Stimulated activated CD8-positive, alpha-beta memory T cell treated with anti-CD3 and anti-CD28 coated beads, Interleukin-2, amount 100 ng/mL, for 48 hours (primary cell): ENCODE measurements at places on chromosomes 1 and 21.

- DNase-seq: no peak
Observed at GRCh38 chr1:11790880-11791715, 14.7 kb downstream of the MTHFR start.

DNA sequence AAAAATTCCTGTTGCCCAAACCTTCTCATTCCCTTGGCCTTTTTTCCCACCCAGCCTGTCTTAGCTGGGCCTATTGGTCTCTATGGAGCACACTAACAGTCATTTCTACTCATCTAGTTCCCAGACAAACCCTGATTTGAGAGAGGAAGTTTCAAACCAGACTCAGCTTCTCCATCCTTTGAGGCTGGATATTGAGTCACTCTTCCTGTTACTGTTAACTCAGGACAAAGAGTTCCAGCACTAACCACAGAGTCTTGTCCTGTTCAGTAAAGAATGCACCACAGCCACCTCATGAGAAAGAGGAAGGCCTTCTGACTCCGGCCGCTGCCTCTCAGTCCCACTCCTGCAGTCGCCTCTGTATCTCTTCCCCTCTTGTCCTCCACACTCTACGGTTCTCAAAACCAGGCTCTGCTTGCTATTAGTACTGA, 137.8 kb downstream of the PTPRC start:
- no peak for DNase-seq

- peak; percentile 48 for DNase-seq
Observed at GRCh38 chr1:145977486-145978470, 13.3 kb downstream of the POLR3GL start.

DNA sequence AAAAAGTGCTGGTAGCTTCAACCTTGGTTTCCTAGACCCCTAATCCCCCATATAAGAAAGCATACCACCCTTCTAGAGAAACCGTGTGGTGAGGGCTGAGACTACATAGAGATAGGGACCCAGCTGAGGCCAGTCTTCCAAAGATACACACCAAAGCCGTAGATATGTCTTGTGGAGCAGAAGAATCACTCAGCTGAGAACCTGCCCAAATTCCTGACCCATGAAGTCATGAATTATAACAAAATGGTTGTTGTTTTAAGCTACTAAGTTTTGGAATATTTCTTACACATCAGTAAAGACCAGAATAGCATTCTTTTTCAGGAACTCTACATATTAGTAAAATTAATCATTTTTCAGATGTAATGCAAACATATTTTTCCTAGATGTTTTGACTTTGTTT, 3.3 kb upstream of the SNRPE start:
- no peak for DNase-seq

DNA sequence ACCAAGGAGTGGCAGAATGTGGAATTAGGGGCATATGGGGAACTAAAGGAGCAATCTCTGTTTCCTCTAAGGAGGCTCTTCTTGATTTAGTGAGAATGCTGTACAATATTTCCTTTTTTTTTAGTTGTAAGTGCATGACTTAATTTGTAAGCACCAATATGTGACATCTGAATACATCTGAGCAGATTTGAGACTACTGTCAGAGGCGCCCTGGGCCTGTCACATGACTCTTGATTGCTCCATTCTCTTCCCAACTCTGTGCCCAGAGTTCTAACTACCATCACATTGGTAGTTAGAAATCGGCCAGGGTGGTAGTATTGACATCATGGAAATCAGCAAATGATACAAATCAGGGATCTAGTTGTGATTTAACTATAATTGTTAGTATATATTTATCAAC, 110.1 kb upstream of the LMO4 start:
- DNase-seq: no peak

DNA sequence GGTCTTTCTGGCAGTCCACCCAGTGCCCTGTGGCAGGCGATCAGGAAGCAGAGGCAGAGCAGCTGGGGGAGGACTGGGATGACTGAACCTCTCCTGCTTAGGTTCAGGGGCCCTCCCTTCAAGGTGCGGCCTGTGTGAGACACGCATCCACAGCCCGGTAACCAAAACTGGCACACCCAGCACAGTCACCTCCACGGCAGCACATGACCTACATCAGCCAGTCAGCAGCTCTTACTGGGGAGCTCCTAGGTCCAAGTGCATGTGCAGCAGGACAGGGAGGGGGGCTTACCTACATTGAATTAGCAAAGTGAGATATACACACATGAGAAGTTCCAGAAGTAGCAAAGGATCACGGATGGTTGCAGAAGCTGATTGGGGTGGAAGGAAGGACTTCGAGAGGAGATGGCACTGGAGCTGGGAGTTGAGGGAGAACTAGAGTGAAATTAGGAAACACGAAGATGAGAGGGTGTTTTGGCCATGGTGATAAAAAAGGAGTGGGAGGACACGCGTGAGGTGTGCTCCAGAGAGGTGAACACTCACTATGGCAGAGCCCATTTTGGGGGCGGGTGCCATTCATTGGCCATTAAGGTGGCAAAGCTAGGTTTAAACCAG, 51.4 kb upstream of the IRF2BP2 start:
- no peak for DNase-seq

DNA sequence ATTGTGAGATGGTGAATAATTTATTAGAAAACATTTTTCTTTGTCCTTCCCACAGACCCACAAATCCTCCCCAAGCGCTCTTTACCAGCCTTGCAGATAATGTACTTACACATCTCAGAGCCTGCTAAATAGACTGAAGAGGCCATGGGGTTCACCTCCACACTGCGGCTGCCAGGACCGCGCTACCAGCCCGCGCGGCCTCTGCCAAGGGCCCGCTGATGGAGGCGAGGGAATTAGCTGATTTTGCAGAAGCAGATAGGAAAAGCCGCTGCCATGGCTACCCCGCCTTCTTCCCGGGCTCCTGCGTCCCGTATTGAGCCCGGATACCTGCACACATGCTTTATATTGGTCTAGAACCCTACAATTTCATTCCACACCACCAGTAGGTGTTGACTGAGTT, 248.0 kb upstream of the FOXD3 start:
- no peak for DNase-seq

GRCh38 chr1:33414879-33415278, 16.0 kb downstream of the PHC2 start:
- no peak for DNase-seq

- DNase-seq: no peak
Observed at GRCh38 chr1:202723708-202724107, 13.5 kb upstream of the SYT2 start.

GRCh38 chr1:167685844-167686243, 35.9 kb upstream of the MPZL1 start:
- DNase-seq: no peak

DNA sequence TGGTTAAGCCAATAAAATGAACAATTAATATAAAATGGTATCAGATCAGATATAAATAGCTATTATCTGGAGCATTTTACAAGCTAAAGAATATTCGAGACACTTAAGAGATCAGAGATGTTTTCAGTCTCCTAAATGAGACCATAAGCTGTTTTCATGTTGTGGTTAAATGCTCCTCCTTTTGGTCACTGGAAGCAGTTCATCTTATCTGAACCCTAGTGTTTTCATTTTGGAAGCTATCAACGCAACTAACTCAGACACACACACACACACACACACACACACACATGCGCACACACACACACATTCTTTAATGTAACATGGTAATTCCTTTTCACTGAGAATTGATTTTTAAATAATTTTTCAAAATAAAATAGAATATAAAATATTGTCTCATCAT, 10.0 kb upstream of the LRRC8C start:
- DNase-seq: no peak

DNA sequence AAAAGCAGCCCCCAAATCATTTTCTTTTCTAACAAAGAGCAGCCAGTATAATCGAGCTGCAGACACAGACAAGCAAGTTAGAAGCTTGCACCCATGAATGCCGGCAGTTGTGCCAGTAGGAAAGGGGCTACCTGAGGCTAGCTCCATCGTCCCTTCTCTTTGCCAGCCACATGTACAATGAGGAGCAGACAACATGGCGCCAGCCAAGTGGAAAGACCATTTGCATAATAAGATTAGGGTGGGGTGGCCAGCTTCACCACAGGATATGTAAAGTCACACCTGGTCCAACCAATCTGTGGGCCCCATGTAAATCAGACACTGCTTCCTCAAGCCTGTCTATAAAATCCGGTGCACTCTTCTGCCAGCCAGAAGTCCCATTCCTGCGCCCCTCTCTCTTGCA, 103.7 kb downstream of the CCDC185 start:
- DNase-seq: no peak

GRCh38 chr1:7616076-7616832, 154.8 kb upstream of the VAMP3 start:
- DNase-seq: peak; percentile 4

GRCh38 chr21:14911351-14911750, 153.4 kb downstream of the NRIP1 start:
- no peak for DNase-seq

GRCh38 chr1:222976453-222976852, 161.6 kb downstream of the DISP1 start:
- DNase-seq: no peak

DNA sequence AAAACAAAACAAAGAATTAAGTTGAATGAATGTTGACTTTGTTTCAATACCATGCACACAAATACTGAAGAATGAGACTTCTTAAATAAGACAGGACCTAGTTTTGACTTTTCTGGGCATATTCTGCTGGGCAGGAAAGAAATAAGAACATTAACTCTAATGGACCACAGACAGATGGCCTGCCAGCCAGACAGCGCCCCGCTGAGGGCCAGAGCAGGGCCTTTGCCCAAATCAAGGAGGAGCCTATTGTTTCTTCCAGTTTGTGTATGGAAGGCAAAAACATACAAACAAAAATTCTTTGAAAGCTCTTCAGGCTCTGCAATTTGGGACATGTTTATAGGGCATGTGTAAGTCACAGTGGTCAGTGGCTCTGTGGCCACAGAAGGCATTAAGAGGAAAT, 44.4 kb upstream of the KIF26B start:
- DNase-seq: no peak

DNA sequence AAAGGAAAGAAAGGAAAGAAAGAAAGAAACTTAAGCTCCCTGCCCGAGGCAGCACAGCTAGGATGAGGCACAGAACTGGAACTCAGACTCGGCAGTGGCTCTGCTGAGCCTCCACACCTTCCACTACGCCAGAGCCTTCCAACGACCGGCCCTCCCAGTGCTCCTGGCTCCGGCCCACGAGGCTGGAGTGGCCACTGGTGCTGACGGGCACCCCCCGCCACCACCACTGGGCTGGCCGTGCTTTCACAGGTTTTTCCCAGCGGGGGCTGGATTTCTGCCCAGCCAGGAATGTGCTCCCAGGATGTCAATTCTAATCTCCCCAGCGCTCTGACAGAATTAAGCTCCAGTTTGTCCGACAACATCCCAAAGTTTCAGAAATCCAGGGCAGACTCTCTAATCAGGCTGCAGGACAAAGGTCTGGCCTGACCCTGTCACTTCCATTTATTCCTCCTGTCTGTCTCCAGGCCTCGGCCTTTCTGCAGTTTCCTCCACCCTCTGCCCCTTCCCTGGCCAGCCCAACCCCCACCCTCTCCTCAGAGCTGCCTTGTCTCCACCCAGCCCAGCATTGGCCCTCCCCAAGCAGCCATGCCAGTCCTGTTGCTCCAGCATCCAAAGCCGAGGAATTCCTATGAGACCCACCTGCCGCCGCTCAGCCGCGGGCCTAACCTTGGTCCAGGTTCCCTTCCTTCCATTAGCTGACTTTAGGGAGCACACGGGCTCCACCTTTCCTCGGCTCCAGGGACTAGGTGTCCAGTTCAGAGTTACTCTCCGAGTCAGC, 81.9 kb downstream of the CASZ1 start:
- no peak for DNase-seq

- no peak for DNase-seq
Observed at GRCh38 chr1:234437423-234438171, 41.4 kb downstream of the TARBP1 start.

- DNase-seq: no peak
Observed at GRCh38 chr21:45623436-45623835, 20.1 kb upstream of the PCBP3 start.

DNA sequence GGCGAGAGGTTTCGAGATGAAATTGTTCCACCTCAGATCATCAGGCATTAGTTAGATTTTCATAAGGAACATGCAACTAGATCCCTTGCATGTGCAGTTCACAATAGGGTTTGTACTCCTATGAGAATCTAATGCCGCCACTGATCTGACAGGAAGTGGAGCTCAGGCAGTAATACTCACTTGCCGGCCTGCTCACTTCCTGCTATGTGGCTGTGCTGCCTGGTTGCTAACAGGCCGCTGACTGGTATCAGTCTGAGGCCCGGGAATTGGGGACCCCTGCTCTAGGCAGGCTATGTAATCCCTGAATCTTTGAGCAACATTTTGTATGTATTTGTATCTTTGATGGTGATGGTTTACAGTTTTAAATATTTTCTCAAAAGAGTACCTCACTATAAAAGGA, 32.5 kb downstream of the XKR8 start:
- no peak for DNase-seq
